ENCODE measurements at places on chromosomes 13 and 19.

DNA sequence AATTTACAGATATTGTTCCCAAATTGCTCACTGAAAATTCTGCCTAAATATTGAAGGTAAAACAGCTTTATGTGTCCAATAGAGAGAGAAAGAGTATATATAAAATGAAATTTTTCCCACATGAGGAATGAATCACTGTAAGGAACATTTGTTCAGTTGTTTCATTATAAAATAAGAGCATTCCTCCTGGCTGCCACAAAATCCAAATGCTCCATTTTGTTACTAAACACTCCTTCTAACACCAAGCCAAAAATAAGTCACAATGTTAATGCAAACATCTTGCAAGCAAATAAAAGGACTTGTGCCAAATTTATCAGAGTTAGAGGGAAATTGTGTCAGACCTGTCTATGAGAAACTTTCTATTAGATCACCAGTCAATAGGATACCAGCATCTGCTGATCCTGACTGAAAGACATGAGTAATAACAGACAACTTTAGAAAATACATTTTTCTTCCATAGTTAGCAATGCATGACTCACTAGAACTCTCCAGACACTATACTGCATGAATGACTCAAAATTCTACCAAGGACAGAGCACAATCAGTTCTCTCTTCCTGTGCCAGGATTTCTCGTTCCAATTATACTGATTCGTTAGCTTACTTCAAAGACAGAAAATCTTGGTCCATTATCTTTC, 83.5 kb upstream of the FNDC3A start:
- no peak for DNase-seq

- DNase-seq: no peak
These were observed 46.4 kb downstream of the PSG3 start for GRCh38 chr19:42693760-42694350.

DNA sequence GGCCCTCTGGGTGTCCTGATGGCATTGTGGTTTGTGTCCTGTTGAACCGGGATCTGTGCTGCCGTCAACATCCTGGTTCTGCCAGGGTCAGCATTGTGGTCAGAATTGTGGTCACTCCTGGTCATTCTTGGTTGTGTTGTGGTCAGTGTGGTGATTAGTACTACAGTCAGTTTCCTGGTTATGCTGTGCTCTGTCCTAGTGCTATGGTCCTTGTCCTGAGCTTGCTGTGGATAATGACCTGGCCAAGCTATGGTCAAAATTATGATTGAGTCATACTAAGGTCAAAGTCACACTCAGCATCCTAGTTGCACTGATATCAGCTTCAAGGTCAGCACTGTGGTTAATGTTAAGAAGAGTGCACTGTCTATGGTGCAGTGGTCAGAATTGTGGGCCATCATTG, 4.5 kb upstream of the OLFM2 start:
- no peak for DNase-seq

- DNase-seq: no peak
These were observed 3.8 kb downstream of the MYADM start for GRCh38 chr19:53871454-53871853.

DNA sequence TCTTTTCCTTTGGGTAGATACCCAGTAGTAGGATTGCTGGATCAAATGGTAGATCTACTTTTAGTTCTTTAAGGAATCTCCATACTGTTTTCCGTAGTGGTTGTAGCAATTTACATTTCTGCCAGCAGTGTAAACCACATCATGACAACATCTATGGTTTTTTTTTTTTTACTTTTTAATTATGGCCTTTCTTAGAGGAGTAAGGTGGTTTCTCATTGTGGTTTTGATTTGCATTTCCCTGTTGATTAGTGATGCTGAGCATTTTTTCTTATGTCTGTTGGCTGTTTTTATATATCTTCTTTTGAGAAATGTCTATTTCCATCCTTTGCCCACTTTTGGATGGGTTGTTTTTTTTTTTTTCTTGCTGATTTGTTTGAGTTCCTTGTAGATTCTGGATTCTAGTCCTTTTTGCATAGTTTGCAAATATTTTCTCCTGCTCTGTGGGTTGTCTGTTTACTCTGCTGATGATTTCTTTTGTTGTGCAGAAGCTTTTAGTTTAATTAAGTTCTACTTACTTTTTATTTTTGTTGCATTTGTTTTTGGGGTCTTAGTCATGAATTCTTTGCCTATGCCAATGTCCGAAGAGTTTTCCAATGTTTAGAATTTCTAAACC, 38.8 kb downstream of the TDRD3 start:
- no peak for DNase-seq

DNA sequence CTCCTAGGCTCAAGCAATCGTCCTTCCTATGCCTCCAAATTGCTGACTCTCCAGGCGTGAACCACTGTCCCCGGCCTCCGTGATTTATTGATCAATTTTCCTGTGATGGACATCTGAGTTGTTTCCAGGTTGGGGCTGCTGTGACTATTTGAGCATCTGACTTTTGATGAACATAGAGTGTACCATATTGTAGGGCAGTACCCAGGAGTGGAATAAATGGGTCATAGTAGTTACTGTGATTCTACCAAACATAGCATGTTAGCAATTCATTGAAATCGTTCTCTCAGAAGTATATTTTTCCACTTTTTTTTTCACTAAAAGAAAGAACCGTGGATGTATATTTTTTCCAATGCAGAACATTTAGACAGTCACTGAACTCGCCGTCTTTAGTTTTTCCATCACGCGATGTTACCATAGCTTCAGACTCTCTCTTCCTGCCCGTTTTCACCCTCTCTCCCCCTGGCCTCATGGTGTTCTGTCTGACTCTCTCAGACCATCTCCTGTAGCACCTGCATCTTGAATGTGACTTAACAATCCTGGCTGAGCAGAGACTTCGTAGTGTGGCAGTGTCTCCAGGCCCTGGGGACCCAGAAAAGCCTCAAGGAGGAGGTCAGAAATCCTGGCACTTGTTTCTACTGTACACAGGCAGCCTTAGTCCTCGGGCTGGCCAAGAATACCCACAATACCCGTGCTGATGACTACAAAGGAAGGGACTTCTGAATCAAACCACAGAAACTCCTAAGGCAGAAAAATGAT, 3.2 kb upstream of the RASGRP4 start:
- no peak for DNase-seq

- DNase-seq: no peak
These were observed 9.7 kb upstream of the ANKRD10 start for GRCh38 chr13:110924639-110924934.

DNA sequence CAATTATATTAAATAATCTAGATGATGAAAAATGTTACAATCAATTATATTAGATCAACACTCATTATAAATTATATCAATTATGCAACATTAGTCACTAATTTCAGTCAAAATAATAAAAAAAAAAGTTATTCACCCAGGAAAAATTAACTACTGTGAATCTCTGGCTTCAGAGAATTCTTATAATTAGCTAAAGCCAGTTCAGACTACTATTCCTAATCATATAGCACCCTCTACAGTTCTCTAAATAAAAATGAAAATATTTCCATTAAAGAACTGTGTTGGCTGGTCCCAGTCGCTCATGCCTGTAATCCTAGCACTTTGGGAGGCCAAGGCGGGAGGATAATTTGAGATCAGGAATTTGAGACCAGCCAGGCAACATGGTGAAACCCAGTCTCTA, 33.0 kb downstream of the XPO4 start:
- DNase-seq: no peak

DNA sequence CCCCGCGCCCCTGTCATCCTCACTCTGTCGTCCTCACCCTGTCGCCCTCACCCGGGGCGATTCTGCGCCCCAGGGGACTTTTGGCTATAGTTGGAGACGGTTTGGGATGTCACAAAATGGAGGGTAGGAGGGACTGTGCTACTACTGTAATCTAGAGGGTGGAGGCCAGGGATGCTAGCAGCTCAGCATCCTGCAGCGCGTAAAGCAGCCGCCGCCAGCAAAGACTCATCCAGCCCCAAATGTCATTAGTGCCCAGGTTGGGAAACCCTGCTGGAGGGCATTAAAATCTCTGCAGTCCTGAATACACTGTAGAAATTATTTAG, 362 bp downstream of the ZNF557 start:
- no peak for DNase-seq

DNA sequence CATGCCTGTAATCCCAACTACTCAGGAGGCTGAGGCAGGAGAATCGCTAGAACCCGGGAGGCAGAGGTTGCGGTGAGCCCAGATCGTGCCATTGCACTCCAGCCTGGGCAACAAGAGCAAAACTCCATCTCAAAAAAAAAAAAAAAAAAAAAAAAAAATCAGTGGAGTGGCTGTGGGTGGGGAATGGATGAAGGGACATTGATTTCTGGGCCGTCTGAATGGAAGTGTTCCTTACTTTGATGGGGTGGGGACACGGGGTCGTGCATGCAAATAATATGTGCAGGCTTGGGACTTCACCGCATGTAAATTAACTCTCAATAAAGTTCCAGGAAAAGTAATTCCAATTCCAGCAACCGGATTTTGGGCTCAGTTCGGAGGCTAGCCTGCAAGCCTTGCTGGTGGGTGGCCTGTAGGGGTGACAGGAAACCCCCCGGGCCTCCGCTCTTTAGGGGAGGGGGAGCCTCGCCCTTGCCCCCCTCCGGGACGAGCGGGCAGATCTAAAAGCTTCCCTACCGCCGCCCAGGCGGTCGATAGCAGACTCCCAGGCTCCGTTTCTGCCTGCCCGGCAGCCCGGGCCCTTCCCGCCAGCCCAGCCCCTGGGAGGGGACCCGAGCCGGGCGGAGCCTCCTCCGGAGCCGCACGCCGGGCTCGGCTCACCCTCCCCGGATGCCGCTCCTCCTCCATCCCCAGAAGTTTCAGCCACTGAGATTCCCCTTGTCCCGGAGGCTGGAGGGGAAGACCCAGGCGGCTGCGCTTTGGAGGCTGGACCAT, 48.0 kb upstream of the ADGRE5 start:
- no peak for DNase-seq

GRCh38 chr19:49894879-49895565, 1.7 kb downstream of the IL4I1 start:
- no peak for DNase-seq

GRCh38 chr13:112179421-112179820, 112.5 kb downstream of the SOX1 start:
- DNase-seq: no peak

DNA sequence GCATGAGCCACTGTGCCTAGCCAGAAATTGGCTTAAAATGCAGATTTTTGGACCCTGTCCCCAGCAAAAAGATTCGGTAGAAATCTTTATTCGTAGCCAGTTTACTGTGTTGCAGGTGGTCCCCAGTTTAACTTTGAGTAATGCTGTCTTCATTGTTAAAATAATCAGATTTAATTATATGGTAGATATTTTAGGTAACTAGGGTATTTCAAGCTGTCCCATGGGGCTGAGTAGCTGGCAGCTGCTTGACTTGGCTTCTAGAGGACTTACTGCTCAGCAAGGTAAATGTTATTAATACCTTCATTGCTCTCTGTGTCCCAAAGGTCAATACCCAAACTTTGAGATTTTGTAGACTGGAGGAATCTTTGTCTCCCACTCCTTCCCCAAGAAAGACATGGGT, 21.1 kb downstream of the LSM14A start:
- no peak for DNase-seq

DNA sequence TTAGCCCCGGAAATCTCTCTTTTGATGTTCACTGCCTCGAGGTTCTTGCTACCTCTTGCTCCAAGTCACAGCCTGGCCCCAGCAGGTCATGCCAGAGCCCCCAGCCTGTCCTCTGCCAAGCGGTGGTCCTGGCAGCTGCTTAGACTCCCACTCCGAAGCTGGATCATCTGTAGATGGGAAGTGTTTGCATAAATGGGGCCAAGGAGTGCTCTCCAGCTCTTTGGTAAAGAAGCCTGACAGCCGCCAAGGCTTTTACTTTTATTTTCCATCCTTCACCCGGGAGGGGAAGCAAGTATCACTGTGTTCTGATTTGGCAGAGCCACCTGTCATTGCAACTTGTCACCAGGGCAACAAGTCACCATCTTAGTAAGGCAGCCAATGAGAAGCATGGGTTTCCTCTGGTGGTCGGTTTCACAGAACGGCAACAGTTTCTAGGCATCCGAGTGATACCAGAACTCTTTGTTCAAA, 10.6 kb upstream of the RETN start:
- DNase-seq: no peak

DNA sequence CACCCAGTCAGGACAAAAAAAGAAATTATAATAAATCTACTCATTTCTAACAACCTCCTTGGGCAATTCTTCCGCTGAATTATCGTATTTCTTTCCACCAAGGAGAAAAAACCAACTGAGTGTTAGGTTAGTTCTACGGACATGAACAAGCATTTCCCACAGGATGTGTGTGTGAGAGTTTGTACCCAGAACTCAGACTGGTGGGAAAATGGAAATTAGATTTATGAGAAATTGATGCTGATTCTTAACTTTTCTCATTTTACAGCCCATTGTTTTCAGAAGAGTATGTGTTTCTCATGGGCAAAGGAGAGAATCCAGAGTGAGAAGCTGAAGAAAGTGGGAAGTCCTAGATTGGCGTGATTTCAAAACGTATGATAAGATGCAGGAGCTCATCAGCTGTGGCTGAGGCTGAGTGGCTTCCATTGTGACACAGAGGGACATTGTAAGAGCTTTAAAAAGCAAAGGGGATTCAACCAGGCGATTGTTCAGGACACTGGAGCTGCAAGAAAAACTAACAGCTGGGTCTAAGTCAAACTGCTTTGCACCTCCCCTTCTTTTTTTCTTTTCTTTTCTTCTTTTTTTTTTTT, 184.7 kb upstream of the ARGLU1 start:
- no peak for DNase-seq

DNA sequence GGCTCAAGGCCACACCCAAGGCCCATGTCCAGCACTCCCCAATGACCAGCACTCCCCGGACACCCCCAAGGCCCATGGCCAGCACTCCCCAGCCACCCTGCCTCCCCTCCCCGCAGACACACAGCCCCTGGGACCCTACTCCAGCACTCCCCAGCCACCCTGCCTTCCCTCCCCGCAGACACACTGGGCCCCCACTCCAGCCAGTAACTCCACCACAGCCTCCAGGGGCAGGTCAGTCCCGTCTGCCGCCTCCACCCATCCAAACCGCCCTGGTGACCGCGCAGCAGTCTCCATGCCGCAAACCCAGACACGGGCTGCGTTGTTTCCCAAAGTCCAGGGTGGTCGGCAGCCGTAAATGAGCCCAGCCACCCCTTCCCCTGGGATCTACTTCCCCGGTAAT, 70.7 kb downstream of the SPACA7 start:
- no peak for DNase-seq

GRCh38 chr19:3483226-3483628, at the start of gene SMIM44:
Gene SMIM44, minus strand, starts transcription at chr19:3483441. Its CDS starts 38 bp downstream, at chr19:3483403.
- no peak for DNase-seq

DNA sequence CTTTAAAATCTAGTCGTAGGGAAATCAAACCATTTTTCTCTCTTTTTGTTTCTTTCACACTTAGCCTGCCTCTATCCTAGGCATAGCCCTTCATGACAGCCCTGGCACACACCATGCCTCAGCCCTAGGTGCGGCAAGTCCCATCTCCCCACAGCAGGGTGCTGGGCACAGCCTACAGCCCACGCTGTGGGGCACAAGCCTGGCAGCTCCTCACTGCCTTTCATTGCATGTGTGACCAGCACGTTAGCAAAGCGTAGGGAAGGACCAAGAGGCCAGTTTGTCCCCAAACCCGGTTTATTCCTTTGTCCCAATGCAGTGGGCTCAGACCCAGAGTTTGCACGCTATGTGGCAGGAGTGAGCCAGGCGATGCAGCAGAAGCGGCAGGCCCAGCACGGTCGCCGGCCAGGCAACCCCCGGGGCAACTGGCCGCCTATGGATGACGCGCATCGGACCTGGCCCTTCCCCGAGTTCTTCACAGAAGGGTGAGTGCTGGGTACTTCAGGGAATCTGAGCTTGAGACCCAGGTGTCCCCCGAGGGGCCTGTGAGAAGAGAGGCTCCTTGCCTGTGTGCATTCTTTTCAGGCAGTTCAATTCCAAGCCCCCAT, 17.3 kb upstream of the GPI start:
- no peak for DNase-seq
